Urothelium cell line (cell line): ENCODE measurements at places on chromosomes 12 and 14.

- no peak for DNase-seq
These were observed 26.3 kb downstream of the ZFYVE21 start for GRCh38 chr14:103741876-103742275.

- no peak for DNase-seq
These were observed 499 bp downstream of the TOGARAM1 start for GRCh38 chr14:44962334-44963043.

GRCh38 chr14:65791191-65791981, 378.9 kb downstream of the FUT8 start:
- peak; percentile 73 for DNase-seq

- no peak for DNase-seq
These were observed 307.6 kb upstream of the FBXO33 start for GRCh38 chr14:39739796-39740195.

GRCh38 chr12:46652692-46653091, 173.1 kb downstream of the SLC38A4 start:
- DNase-seq = no peak
